ENCODE measurements at places on chromosomes 16 and 17.
A peak's percentile ranks its signal among the peaks of the same experiment; 100 is the strongest.

- DNase-seq = peak; percentile 73
These were observed 827 bp downstream of the CDK10 start for GRCh38 chr16:89687092-89687940.

DNA sequence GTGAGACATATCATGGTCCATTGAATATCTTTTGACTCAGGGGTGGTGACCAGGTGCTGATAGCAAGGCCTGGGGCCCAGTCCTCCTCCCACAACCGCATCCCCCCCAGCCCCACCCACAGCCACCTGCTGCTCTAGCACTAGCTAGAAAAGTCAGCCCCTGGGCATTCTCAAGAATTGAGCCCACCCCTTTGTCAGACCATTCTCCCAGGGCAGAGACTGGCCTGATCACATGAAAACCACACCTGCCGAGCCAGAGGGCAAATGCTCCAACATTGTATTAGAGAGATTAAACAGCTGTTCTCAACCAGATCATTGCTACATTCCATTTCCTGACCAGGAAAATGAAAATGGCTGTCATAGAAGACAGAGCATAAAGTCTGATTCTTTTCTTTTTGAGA, 62.4 kb downstream of the RAB11FIP4 start:
- no peak for DNase-seq

GRCh38 chr16:79871906-79872305, 271.4 kb upstream of the MAF start:
- no peak for DNase-seq

- no peak for DNase-seq
These were observed 591 bp downstream of the NPW start for GRCh38 chr16:2019921-2020831.

- DNase-seq = no peak
These were observed 6.0 kb downstream of the RHOT1 start for GRCh38 chr17:32148351-32148750.

DNA sequence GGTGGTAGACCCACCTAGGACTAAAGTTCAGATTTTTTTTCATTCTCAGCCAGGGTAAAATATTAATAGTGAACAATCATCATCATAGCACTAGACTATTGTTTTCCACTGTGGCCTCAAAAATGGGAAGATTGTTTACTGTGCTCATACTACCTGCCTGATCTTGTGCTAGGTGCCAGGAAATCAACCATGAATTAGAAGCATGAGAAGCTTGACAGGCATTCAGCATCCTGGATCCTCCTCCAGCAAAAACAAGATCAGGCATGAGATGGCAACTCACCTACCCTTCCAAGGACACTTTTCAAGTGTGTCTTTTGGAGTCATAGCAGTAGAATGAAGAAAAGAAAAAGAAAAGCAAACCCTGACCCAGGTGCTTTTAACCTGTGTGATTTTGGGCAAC, 174.2 kb downstream of the CYLD start:
- no peak for DNase-seq

- peak; percentile 54 for DNase-seq
These were observed at the start of gene TBX4 for GRCh38 chr17:61452301-61453290. TSS of gene TBX4 (plus strand) at chr17:61452422. CDS start at chr17:61456491, 4,069 bp downstream.

- DNase-seq = peak; percentile 5
These were observed 17.2 kb upstream of the N4BP1 start for GRCh38 chr16:48627148-48627547.

- no peak for DNase-seq
These were observed 37.6 kb downstream of the SALL1 start for GRCh38 chr16:51113236-51114125.

GRCh38 chr17:78596871-78597764, 19.9 kb upstream of the DNAH17 start:
- no peak for DNase-seq

GRCh38 chr16:57644383-57645014, 16.1 kb downstream of the ADGRG1 start:
- DNase-seq = no peak

DNA sequence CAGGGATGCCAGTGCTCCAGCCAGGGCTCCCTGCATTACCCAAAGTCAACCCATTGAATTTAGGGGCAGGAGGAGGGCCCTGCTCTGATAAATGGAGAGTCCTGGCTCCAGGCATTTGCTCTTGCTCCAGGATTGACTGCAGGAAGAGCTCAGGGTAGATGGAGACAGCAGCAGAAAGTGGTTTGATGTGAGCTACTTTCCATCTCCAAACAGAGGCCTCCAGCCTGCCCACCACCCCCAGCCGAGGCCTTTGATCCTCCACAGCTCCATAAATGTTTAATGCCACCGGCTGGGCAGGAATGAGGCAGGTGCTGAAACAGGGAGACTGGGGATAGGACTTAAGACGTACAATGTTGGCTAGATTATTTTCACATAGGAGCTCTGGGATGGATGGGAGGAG, 4.3 kb upstream of the SEZ6 start:
- no peak for DNase-seq

DNA sequence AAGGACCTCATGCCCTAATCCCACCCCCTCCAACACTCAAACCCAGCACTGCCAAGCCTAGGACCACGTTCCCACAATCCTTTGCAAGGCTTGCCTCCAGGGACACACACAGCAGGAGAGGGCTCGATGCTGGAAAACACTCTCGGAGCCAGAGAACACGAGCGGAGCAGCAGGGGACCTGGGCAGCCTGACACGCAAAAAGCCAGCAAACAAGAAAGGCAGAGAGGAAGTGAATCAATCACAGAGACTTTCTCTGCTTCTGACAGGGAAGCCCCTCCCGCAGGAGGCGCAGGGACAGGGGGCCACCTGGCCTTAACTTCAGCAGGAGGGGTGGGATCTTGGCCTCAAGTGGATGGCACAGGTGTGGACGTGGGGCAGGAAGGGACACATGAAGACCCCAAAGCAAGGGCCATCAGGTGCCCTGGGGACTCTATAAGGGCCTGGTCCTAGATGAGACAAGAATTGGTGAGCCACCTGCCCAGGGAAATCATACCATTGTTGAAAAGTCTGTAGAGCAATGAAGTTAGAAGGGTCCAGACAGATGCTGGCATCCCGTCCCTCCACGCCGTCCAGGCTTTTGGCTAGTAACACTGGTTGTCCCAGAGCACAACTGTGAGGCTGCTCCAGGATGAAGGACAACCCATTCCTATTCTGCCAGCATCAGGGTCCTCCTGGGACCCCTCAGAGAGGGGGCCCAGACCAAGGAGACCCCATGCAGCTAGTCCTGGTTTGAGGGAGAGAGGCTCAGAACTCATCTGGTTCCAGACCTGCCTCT, 2.2 kb downstream of the SDK2 start:
- DNase-seq = no peak

DNA sequence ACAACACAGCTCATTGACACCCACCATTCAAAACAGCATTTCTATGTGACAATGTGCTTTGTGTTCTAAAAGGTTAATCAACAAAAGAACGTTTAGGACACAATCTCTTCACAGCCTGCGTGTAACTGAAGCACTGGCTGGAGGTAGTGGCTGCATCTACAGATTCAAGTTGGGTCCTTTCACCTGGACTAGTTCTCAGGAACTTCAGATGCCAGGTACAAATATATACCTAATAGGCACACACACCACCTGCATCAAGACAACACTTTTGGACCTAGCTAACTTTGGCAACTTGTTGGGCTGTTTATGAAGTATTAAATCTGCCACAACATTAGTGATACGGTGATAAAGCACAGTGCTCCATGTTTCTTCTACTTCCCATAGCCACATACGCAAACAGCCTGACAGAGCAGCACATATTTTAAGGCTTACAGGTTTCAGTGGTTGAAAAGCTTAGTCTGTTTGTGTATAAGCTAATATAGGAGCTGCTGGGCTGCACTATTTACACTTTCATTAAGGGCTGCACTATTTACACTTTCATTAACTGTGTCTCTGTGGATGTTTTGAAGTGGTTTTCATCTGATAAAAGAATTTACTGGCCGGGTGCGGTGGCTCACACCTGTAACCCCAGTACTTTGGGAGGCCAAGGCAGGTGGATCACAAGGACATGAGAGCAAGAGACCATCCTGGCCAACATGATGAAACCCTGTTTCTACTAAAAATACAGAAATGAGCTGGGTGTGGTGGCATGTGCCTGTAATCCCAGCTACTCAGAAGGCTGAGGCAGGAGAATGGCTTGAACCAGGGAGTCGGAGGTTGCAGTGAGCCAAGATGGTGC, 132.6 kb downstream of the PARN start:
- DNase-seq = no peak

GRCh38 chr17:2940352-2940751, 123.1 kb downstream of the OR1D5 start:
- DNase-seq = no peak

DNA sequence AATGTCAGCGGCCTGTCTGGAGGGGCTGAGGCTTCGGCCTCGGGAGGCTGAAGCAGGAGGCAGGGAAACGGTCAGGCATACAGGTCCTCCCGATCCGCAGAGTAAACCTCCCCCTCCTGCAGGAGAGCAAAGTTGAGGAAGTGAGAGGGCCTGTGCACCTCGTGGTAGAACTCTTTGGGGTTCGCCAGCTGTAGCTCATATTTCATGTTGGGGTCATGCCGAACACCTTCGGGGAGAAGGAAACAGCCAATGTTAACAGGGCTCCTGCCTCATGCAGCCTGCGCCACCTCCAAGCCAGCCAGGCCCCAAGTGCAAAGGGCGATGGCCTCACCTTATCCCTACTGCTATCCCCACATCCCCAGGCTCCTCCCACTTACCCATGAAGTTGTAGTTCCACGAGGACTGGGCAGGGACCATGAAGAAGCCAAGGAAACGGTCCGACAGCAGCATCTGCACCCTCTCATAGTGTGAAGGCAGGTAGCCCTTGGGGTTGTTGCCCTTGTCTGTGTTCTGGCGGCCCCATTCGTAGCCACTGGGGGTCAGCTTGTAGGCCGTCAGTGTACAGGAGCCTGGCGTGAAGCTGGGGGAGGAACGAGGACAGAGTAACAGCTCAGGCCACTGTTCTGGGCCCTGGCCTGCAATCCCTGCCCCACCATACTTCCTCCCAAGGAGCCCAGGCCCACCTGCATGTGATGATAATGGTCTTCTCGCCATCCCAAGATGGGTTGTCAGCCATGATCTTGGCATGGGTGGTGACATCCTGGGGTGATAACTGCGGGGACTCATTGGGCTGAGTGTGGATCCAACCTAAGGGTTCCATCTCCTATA, 1.3 kb upstream of the RILP start:
- DNase-seq = no peak

- DNase-seq = no peak
These were observed 2.1 kb downstream of the MC1R start for GRCh38 chr16:89920723-89921122.

- DNase-seq = peak; percentile 72
These were observed 72.2 kb downstream of the METRNL start for GRCh38 chr17:83151442-83152226.

Data from coronary artery (tissue), 2 donors.